Mucosa of gallbladder (tissue), 1 donor: ENCODE measurements at places on chromosomes 6 and 20.

DNA sequence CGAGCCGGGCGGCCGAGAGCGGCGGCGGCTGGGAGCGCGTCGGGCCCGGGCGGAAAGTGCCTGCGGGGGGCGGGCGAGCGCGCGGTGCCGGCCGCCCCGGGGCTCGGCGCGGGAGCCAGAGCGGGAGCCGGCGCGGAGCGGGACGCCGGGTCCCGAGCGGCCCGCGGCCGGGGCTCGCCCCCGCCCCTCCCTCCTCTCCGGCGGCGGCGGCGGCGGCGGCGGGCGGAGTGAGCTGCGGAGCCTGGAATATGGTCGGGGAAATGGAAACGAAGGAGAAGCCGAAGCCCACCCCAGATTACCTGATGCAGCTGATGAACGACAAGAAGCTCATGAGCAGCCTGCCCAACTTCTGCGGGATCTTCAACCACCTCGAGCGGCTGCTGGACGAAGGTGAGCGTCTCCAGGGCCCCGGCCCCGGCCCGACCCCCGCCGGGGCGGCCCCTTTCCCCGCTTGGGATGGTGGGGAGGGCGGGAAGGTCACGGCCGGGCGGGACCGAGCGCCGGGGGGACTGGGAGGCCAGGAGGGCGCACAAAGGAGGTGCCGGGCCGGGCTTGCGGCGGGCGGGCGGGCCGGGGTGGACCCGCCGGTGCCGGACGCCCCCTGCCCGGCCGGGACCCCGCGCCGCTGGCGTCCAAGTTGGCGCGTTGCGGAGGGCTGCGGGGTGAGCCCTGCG is 565 bp downstream of the QKI start:
- no peak for DNase-seq

DNA sequence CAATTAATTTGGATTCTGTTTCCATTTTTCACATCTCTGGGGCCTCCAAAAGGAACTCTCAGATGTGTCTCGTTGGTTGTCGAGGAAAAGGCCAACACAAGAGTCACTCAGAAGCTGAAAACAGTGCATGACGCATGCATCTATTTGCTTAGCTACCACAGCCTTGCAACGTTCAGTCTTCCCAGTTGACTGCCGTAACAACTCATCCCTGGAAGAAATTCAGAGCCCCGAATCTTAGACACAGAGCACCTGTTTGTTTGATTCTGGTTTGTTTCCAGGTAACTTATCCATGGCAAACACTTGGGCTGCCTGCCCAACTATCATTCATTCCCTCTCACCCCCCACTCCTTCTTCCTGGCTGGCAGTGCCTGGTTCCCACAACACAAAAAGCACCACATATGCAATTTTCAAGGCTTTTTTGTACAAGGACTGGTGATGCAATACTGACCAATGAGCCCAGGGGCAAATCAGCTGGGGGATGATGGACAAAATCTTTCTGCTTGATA is 60.5 kb downstream of the ZMYND8 start:
- no peak for DNase-seq

- no peak for DNase-seq
Measured at GRCh38 chr6:117706504-117706903, 31.2 kb downstream of the NUS1 start.

DNA sequence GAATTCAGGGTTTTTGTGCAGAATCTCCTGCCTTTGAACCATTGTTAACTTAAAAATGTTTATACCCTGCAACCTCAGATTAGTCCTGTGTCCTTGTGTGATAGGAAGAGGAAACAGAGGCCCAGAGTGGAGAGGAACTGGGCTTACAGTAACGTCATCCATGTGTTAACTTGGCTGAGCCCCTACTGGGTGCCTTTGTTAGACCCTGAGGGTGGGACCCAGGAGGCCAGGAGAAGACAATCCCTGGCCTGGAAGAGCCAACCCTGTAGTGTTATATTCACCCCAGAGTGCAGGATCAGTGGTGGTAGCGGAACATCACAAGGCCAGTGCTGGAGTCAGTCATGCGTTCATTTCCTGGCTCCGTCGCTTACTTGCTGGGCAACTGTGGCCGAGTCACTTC is 10.6 kb downstream of the MYLK2 start:
- no peak for DNase-seq

DNA sequence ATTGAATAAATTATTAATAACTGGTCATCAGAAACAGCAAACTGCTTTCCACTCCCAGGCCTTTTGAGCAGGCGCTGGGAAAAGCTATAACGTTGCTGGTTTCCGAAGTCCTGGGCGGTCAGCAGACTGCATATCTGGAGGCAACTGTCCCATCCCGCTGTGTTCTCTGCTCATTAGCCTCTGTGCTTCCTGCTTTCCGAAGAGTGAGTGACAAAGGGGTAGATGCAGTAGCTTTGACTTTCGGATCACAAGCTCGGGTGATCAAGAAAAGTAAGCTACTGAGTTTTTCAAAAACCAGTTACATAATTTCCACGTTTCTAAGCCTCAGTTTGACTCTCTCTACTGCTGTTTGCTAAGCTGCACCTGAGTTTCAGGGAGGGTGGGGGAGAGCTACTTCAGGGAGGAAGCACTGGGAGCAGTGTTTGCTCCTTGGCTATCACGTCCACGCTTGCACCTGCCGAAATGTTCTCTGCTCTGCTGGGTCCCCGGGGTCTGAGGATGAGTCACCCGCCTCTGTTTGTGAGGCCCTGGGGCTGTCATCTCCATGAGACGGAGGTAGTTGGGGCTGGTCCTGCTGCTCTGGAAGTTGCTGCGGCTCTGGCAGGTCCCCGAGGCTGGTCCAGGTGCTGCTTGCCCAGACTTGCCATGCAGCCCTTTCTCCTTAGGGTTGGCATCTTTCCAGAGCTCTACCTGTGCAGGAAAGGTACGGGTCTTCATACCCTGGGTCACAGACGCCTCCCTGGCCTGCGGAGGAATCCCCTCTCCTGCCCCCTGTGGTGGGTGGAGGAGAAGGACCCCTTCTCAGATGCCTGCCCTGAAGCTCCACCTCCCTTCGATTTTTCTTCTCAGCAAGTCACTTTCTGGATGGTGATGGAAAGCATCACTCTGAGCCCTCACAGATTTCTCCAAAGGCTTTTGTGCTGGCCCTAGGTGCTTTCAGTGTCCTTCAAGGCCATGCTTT is 220.0 kb downstream of the QKI start:
- DNase-seq = no peak

GRCh38 chr6:96075826-96076225 is 60.1 kb downstream of the FUT9 start:
- DNase-seq = no peak

DNA sequence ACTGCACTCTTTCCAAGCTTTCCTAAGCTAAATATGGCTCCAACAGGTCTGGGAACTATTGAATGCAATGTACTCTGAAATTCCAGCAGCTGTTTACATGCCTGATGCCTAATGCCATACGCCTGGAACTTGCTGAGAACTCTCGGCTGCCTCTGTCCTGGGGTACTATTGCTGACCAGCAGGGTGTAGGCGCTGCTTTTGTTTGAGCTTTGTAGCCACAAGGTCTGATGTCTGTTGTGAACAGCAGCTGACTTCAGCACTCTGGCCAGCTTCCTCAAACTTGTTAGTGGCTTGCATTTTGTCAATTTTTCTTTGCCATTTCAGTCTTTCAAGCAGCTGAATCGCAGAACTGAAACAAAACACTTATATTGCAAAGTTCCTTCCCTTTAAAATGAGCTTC is 26.7 kb downstream of the SAYSD1 start:
- peak; percentile 46 for DNase-seq

DNA sequence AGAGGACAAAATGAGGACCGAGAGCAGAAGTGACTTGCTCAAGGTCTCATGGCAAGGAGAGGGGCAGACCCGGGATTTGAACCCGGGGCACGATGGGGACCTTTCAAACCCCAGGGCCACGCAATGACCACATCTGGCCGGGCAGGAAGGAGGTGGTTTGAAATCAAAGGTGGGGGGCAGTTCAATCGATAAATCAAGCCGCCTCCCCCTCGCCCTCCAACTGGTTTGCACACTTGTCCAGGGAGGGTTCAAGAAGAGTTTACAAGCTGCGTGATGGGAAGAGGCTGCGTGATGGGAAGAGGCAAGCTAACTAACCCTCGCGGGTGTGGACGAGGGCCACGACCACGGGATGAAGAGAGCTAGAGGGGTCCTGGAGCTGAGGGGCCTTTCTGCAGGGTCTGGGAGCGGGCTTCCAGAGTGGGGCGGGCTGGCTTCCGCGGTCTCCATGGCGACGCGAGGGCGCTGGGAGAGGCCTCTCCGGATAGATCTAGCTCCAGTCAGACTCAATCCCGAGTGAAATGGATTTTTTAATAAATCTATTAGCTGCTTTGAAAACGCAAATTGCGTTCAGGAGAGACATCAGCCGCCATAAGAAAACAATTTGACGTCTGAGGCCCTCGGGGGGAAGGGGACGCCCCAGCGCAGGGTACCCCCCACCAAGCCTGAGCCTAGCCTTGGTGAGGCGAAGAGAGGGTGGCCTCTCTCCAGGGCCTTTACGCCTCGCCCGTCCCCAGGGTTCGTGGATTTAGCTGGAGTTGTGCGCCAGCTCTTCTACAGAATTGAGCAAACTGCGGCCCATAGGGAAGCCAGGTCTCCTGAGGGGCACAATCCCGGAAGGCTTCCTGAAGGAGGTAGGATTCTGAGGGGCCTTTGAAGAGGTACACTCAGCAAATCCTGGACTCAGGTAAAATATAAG is 143.9 kb downstream of the GRM4 start:
- no peak for DNase-seq

GRCh38 chr6:40427196-40427595 is 160.0 kb downstream of the LRFN2 start:
- no peak for DNase-seq

GRCh38 chr6:84447651-84448050 is 220.2 kb upstream of the CEP162 start:
- no peak for DNase-seq

GRCh38 chr6:166638573-166638964 is 11.5 kb upstream of the RPS6KA2 start:
- DNase-seq = no peak

DNA sequence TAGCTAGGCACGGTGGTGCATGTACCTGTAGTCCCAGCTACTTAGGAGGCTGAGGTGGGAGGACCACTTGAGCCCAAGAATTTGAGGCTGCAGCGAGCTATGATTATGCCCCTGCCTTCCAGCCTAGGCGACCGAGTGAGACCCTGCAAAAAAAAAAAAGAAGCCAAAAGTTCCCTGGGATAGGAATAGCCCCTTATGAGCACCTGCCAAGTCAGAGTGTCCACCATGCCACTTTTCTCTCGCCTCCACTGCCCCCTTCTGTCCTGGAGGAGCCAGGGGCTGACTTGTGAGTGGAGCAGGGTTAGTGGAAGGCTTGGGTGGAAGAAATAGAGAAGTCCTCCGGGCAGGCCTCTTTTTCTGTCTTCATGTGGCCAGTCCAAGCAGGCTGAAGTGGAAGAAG is 12.1 kb upstream of the DDX27 start:
- no peak for DNase-seq

DNA sequence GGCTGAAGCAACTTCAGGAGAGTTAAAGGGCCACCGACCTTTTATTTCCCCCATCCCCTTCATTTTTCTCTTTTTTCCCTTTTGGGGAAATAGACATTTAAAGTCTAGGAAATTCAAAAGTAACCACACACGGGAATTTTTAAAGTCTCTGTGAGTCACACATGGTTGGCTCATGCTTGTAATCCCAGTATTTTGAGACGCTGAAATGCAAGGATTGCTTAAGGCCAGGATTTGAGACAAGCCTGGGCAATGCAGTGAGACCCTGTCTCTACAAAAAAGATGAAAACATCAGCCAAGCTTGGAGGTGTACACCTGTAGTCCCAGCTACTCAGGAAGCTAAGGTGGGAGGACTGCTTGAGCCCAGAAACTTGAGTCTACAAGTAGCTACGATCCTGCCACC is 34.2 kb downstream of the KATNA1 start:
- DNase-seq = no peak

- DNase-seq = no peak
Measured at GRCh38 chr6:72620871-72621290, 983 bp upstream of the KCNQ5 start.

GRCh38 chr6:129835691-129836090 is 25.4 kb downstream of the TMEM244 start:
- DNase-seq = no peak

DNA sequence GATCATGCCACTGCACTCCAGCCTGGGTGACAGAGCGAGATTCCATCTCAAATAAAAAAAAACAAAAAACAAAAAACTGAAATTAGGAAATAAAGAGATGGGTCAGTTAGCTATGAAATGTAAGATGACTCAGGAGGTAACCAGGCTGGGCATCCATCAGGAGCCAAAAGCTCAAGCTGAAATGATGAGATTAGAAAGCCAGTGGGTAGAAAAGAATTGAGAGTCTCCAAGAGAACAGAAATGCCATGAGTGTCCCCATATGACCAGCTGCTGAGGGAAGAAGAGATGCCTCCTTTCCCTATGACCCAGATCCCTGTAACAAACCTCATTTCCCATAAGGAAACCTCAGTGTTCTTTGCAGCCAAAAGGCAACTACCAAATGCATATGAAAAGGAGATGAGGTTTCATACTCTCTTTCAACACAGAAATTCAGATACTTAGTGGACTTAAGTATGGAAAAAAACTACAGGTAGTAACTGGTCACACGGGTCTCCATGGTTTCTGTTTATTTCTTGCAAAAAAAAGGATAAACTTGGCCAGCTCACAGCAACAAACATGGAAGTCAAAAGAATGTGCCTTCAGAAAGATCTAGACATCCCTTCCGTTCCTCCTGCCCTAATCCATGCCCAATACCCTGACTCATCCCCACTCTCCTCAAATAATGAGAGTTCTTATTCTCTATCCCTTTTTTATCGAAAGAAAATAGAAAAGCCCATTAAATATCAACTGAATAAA is 8.1 kb downstream of the ARHGAP18 start:
- DNase-seq = no peak

GRCh38 chr20:39268491-39268951 is 306.4 kb downstream of the DHX35 start:
- no peak for DNase-seq

- DNase-seq = no peak
Measured at GRCh38 chr20:58109126-58109880, 119.2 kb downstream of the ANKRD60 start.

GRCh38 chr6:137765059-137765458 is 102.0 kb upstream of the TNFAIP3 start:
- DNase-seq = no peak

- no peak for DNase-seq
Measured at GRCh38 chr20:48809673-48810072, 18.1 kb downstream of the PREX1 start.

- DNase-seq = peak; percentile 49
Measured at GRCh38 chr6:73394577-73395354, at the start of gene DDX43. Gene DDX43, plus strand, starts transcription at chr6:73394828. Its CDS starts 78 bp downstream, at chr6:73394906.

DNA sequence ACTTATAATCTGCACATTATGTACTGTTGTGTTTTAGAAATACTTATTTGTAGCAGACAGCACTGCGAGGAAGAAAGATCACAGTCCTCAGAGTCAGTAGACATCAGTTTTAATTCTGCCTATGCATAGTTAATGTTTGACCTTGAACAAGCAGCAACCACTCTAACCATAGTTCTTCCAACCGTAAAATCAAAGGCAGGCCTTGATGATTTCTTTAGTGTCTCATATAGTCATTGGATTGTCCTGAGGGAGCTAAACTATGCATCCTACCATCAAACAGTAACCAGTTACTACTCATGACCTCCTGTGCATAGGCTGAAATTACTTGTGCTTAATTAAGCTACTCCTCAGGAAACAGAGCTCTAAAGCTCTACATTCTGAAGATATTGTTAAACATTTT is 294.8 kb upstream of the STXBP5 start:
- DNase-seq = no peak
